ENCODE measurements at places on chromosomes 1 and 21.
A peak's percentile ranks its signal among the peaks of the same experiment; 100 is the strongest.

DNA sequence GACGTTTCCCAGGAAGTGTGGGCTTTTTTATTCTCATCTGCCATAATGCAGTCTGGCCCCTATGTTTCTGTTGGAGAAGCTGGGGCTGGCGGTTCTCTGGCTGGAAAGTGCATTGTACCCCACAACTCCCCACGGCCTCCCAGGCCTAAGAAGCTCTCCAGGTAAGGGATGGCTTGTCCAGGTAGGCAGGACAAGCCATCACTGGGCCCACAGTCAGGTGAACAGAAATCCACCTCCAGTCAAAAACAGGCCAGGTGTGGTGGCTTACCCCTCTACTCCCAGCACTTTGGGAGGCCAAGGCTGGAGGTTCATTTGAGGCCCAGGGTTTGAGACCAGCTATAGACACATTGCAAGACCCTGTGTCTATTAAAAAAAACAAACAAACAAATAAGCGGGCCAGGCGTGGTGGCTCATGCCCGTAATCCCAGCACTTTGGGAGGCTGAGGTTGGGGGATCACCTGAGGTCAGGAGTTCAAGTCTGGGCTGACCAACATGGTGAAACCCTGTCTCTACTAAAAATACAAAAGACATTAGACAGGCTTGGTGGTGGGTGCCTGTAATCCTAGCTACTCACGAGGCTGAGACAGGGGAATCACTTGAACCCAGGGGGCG lies 3.1 kb upstream of the WNT9A start:
- no peak for DNase-seq

GRCh38 chr1:156602557-156602993 lies 1.3 kb upstream of the GPATCH4 start:
- no peak for DNase-seq

DNA sequence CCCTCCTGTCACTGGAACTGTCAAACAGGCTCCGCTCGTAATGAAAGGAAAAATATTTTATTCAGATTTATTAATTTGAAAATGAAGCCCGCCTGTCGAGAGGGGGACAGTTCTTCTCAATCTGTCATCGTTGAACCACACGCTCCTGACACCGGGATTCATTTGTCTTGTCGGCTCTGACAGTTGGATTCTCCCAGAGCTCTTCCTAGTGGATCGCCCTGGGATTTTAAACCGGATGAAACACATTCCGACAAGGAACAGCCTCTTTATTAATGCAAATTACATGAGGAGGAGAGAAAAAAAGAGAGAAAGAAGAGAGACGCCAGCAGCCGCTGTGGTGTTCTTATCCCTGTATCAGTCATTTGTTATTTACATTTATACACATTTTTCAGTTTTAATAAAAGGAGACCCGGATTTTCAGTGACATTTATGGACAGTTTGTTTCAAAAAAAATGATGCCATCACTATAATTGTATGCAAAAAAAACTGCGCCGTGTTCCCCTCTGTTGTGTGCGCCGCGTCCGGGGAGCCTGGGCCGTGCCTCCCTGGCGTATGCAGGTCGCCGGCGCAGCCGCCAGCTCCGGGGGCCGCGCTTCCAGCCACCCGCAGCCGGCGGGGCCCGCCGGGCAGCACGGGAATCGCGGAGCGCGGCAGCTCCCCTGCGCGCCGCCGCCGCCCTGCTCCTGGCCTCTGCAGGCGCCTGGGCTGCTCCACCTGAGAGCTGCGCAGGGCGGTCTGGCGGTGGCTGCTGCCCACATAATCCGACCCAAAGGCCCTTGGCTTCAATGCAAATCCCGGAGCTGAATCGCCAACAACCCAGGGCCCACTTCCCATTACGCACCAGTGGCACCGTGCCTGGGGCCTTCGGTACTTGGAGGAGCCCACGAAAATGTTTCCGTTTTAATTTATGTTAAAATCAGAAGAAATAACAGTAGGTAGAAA lies 237.9 kb upstream of the PBX1 start:
- peak; percentile 8 for DNase-seq

DNA sequence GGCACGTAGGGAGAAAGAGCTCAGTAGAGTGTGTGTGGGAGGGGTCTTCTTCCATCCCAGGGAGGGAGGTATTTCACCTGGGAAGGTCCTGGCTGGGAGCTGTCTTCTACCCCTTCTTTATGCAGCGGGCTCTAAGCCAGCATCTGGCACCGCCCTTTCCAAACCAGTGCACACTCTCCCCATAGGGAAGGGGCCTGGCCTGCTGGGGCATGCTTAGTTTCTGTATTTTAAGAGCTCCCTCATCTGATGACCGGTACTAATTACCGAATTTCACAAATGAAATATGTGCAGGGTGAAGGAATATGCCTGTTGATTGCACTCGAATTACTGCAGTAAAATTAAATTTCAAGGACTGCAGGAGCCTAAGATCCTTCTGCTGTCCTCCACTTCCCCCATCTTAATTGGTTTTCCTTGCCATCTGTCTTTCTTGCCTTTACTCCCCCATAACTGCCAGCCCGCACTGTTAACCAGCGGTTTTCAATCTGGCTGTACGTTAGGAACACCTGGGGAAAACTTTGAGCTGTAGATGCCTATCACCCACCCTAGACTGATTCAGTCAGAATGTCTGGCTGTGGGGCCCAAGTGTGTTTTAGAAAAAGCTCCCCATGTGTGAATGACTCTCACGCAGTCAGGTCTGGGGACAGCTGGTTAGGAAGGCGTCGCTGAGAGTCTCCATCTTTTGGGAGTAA lies 20.1 kb downstream of the GALNT2 start:
- no peak for DNase-seq

- DNase-seq: no peak
Observed at GRCh38 chr1:208803011-208803811, 559.0 kb upstream of the PLXNA2 start.

DNA sequence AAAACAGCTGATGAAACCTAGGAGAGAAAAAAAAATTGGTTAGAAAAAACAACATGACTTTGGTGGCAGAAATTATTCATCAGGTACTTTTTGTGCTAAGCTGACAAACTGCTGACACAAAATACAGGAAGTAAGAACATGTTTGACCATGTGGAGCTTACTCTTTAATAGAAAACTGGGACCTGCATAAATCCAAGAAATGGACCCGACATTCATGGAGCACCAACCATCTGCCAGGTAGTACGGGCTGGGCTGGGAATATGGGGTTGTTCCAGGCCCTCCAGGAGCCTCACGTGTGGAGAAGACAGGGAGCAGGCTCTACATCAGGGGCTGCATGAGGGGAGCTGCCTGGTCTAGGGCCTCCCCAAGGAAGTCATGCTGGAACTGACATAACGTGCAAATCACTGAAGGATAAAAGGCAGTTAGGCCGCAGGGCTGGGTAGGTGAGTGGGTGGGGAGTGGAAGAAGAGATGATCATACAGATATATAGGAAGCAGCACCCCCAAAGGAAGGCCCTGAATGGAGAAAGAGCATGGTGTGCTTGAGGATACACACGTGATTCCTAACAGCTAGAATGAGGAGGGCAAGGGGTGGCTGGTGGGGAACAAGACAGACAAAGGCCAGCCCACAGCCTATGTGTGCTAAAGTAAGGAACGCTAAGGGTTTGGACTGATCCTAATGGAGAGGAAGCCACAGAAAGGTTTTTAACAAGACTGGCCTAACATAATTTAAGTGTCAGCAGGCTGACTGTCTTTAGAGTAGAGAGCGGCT lies 26.1 kb downstream of the CD58 start:
- no peak for DNase-seq

DNA sequence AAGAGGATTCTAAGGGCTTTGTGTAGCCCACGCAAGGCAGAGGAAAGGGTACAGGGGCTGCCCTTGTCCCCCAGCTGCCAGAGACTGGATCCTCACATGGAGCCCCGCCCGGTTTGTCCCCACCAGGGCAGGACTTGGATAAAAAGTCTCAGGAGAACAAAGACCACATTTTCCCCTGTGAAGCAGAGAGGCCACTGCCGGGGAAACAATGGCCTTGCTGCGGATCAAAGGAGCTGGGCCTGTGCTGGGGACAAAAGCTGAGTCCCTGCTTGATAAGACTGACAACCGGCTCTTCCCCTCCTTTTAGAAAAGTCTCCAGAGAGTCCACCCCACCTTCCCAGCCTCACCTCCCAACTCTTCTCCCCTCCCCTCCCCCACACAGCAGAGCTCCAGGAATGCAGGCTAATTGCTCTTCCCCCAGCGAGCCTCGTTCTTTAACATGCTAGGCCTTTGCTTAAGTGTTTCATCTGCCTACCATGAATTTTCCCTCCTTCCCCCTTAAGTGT lies 142.4 kb downstream of the PLPP3 start:
- no peak for DNase-seq
